GM20000 (cell line): ENCODE measurements at places on chromosomes 3 and 15.
A peak's percentile ranks its signal among the peaks of the same experiment; 100 is the strongest.

GRCh38 chr15:27769652-27770051 is 329.5 kb downstream of the OCA2 start:
- no peak for DNase-seq

DNA sequence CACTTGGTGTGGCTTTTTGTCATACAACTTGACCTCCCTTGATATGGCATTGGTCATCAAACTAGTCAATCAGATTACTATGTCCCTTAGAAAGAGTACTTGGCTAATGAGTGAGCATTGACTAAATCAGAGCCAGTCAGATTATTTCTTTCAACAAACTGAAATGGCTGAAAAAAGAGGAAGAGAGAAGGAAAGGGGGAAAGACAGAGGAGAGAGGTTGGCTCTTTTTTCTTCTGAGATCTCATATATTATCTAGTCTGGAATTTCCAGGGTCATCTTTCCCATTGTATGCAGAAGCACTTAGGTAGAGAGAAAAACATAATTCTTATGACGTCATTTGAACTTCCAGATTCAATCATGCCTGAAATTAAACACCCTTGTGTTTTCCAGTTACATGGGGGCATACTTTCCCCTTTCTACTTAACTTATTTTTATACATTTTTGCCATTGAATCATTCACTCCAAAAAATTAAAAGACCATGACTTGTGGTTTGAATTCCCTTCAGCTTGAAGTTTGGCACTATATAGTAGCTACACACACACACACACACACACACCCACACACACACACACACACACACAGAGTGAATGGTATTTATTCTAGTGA is 387.8 kb downstream of the LSAMP start:
- no peak for DNase-seq

DNA sequence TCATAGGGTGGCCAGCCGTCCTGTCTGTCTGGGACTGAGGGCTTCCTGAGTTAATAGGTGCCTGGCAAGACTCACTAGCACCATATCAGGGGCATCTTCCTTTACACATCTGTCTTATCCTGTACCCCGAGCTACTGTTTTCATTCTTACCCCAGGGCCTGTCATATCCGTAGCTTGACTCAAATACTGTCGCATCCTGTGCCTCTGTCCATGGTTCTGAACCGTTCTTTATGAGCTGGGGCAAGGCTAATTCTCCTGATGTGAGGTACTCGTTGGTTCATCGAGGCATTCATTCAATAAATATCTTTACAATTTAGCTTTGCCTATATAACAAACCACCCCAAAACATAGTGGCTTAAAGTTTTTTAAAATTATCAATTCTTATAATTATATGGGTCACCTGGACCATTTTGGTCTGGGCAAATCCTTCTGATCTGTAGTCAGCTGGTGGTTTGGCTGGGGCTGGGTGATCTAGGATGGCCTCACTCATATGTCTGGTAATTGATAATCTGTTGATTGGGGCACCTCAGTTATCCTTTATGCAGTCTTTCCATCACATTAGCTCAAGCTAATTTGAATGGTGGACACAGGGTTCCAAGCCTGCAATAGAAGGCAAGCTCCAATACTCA is 121.2 kb downstream of the TLE3 start:
- DNase-seq, result peak; percentile 56

DNA sequence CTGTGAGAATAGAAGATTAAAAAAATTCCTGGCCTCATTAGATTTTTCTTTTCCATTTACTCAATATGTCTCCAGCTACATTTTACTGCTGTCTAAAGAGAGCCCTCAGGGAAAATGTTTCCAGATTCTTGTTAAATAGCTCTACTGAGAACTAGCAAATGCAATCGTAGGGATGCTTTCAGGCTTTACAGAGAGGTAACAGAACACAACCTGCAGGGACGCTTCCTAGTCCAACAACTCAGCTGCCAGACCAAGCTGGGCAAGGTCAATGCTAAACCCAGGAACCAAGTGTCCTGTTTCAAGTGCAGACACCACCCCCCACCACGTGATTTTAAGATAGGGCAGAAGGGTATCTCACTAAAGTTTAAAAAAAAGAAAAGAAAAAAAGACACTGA is 25.2 kb downstream of the ARHGEF3 start:
- DNase-seq, result no peak
